ENCODE measurements at places on chromosomes 3 and 15.

DNA sequence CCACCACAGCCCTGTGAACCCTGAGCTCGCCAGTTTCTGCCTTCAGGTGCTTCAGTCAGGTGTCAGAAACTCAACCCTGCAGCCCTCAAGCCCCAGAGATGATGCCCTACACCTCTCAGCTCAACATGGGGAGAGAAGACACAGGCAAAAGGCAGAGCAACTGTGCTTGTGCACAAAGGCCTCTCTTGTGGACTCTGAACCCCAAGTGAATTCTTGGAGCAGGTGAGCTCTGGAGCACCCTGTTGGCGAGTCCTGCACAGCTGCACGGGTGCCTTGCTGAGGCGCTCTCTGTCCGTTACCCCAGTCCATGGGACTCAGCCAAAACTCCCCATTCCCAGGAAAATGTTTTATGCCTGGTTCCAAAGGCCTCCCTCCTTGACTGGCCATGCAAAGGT, 197.0 kb downstream of the KLF13 start:
- DNase-seq: no peak

DNA sequence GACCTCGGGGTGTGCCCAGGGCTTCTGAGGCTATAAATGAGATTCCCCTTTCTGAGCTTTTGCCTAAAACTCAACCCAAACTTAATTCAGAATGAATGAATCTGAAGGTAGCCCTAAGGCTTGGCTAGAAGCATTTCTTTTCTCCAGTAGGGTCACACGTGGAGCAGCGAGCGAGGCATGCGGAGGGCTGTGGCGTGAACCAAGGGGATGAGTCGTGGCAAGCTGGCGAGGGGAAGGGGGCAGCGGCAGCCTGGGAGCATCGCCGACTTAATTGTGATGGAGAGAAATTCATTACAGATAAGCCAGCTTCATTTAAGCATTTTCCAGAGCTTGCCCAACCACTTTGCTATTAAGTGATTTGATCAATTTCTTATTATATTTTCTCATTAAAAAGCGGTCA, 79.9 kb downstream of the CHSY1 start:
- no peak for DNase-seq

- DNase-seq: no peak
These were observed 28.9 kb downstream of the OSBPL10 start for GRCh38 chr3:31952205-31952604.

GRCh38 chr3:58529516-58530353, 7.3 kb downstream of the ACOX2 start:
- DNase-seq: peak; percentile 16

GRCh38 chr3:128889139-128889894, 9.9 kb downstream of the ACAD9 start:
- no peak for DNase-seq

DNA sequence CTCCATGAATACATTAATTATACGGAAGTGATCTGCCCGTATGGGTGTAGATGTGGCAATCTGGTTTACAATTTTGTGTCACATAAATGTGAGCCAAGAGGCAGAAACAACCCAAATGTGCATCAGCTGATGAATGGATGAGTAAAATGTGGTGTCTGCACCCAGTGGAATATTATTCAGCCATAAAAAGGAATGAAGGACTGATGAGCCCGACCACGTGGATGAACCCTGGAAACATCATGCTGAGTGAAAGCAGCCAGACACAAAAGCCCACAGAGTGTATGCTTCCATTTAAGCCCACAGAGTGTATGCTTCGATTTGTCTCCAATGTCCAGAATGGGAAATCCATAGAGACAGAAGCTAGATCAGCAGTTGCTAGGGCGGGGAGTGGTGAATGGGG, 27.6 kb upstream of the FBLN2 start:
- no peak for DNase-seq

GRCh38 chr3:193132964-193133363, 108.1 kb upstream of the PLAAT1 start:
- DNase-seq: no peak

DNA sequence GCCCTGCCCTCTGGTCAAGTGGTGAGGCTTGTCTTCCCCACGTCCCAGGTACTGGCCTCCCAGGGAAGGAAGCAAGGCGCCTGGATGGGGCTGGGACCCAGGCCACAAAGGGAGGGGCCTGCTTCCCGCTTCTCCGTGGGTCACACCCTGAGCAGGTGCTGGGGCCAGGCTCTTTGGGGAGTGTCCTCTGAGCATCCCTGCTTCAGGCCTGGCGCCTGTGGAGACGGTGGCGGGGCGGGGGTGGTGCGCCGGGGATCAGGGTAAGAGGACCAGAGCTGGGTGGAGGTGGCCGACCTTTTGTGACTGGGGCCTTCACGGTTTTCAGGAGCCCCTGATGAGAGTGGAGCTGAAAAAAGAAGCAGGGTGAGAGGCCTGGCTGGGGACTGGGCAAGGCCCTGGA, 3.6 kb downstream of the PLA2G4B start:
- DNase-seq: no peak

- no peak for DNase-seq
These were observed 170.6 kb upstream of the TSC22D2 start for GRCh38 chr3:150237490-150237889.
